A673 (cell line): ENCODE measurements at places on chromosomes 5 and 9. TPM values are rescaled to one million over a fixed set of nuclear protein-coding genes. Genes with fewer than 3 reads are reported as not detected.

TAF11L13 gene
- total RNA-seq, result not detected in 2 replicates

CARTPT gene
- not detected in 2 replicates for total RNA-seq

FOXI1 gene
- total RNA-seq, result not detected in 2 replicates

PKD2L2 gene
- not detected in 2 replicates for total RNA-seq

FREM1 gene
- 4.2 and 5.1 TPM in 2 replicates for total RNA-seq

BARHL1 gene
- total RNA-seq, result not detected in 2 replicates

OR13C5 gene
- total RNA-seq, result not detected in 2 replicates

DNA sequence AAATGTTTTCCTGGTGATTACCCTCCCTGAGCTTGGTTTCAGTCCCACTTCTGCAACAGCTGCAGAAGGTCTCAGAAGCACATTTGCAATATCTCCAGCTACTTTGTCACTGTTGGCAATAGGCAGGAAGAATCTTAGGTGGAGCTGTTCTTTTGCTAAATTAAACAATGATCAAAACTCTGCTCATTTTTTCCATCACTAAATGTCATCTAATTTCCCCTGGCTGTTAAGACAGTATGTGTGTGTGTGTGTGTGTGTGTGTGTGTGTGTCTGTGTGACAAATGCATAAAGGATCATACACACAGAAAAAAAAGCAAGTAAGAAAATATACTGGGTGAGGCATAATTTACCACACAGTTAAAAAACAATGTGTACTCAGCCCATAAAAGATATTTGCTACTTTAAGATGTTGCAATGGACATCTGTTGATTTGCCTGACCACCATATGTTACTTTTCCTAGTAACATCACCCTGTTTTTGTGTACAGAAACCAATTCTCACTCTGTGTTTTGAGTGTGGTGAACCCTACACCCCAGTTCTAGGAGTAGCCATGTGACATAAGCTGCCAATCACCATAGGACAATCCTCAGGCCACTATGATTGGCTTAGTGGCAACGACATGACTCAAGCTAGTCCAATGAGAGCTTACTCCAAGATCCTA lies 572.6 kb upstream of the CLINT1 start:
- H3K4me1 ChIP-seq, result no peaks in the 10 kb centered on the region
- H3K36me3 ChIP-seq, result no peaks in the 10 kb centered on the region
- no peaks in the 10 kb centered on the region for H3K27me3 ChIP-seq
- H3K27ac ChIP-seq, result no peak overlapping the region

DNA sequence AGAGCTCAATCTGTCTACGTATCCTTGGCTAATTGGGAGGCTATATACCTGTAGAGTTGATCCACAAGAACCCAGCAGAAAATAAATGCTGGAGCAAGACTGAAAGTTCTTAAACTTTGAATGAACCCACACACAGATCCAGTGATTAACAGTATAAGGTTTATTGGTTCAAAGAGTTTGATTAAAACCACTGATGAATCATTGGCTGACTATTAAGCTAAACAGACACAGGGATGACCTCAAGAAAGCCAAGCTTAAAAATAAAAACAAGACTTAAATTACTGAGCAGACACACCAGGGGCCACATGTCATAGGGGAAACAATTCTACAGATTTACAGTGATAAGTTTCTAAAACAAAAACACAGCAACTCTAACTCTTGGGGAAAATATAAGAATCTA lies 163.6 kb downstream of the SPATA31D1 start:
- DNase-seq, result no peak
- no peaks in the 10 kb centered on the region for H3K27me3 ChIP-seq
- no peak overlapping the region for H3K4me3 ChIP-seq
- H3K27ac ChIP-seq, result no peak overlapping the region

DNA sequence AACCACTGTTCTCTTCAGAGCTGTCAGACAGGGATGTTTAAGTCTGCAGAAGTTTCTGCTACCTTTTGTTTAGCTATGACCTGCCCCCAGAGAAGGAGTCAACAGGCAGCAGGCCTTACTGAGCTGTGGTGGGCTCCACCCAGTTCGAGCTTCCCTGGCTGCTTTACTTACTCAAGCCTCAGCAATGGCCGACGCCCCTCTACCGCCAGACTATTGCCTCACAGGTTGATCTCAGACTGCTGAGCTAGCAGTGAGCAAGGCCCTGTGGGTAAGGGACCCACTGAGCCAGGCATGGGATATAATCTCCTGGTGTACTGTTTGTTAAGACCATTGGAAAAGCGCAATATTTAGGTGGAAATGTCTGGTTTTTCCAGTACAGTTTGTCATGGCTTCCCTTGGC lies 229.6 kb downstream of the TMEM167A start:
- H3K27ac ChIP-seq, result no peak overlapping the region
- H3K36me3 ChIP-seq, result no peaks in the 10 kb centered on the region
- DNase-seq, result no peak
- H3K4me1 ChIP-seq, result no peaks in the 10 kb centered on the region

DNA sequence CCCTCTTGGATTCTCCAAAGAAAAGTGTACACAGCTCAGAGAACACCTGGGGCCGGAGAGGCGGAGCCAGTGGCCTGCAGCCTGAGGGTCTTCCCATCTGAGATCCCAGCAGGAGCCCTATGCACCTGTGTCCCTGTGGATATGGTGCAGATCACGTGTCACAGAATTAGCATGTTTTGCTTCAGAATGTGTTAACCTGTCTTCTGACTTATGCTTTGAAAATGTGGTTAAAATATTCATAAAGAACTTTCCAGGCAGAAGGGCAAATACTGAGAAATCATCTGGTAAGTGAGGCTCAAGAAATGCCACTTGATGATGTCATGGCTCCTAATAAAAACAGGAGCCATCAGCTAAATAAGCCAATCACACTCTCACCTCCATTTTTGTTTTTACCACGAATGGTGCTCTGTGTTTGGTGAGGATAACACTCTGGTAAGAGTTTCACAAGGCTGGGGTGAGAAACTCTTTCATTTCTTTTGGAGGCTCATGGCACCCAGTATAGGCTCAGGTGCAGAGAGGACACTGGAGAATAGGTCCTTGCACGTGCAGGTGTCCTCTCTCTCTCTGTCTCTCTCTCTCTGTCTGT lies 279.8 kb downstream of the FSTL4 start:
- H3K27ac ChIP-seq, result no peak overlapping the region
- H3K4me1 ChIP-seq, result no peaks in the 10 kb centered on the region
- H3K36me3 ChIP-seq, result no peaks in the 10 kb centered on the region
- H3K27me3 ChIP-seq, result no peaks in the 10 kb centered on the region
- H3K4me3 ChIP-seq, result no peak overlapping the region
- no peak for DNase-seq

- no peaks in the 10 kb centered on the region for H3K27me3 ChIP-seq
- H3K4me3 ChIP-seq, result no peak overlapping the region
- H3K36me3 ChIP-seq, result no peaks in the 10 kb centered on the region
- DNase-seq, result no peak
- no peaks in the 10 kb centered on the region for H3K4me1 ChIP-seq
- no peak overlapping the region for H3K27ac ChIP-seq
Measured at GRCh38 chr9:30060976-30061375, 2323.5 kb upstream of the ACO1 start.

DNA sequence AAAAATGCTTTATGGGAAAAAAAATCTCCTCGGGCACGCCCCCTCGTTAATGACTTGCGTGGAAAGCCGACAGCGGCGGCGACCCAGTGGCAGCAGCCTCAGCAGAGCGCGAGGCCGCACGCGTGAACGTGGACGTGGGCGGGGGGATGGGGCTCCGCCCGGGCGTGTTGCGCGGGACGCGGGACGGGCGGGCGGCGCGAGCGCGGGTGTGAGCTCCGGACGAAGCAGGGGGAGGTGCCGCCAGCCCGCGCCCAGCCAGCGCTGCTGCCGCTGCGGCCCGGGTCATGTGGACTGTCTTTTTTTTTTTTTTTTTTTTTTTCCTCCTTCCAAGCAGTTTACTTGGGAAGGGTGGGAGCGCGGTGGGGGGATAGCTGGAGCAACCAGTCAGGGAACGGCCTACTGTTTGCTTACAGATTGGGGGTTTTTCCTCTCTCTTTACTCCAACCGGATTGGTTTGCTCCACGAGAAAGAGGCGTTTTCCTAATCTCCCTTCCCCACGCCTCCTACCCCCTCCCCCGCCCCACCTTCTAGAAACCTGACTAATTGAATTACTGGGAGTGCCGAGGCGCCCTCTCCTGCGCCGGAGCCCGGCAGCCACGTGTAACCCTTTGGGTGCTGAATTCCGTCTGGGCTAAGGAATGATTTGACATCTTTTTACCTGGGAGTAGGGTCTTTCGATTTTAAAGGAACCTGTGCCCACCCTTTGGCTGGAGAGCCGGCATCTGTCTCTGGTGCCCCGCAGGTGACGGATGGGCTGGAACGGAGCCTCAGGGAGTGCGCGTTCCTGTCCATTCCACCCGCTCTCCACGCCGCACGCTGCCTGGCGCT lies 1.7 kb upstream of the EFNA5 start:
- H3K27me3 ChIP-seq, result no peaks in the 10 kb centered on the region
- H3K27ac ChIP-seq, result peak overlapping the region; percentile 78
- peak; percentile 96 for DNase-seq
- peaks cover 4% of the 10 kb centered on the region for H3K4me1 ChIP-seq
- no peaks in the 10 kb centered on the region for H3K36me3 ChIP-seq

DNA sequence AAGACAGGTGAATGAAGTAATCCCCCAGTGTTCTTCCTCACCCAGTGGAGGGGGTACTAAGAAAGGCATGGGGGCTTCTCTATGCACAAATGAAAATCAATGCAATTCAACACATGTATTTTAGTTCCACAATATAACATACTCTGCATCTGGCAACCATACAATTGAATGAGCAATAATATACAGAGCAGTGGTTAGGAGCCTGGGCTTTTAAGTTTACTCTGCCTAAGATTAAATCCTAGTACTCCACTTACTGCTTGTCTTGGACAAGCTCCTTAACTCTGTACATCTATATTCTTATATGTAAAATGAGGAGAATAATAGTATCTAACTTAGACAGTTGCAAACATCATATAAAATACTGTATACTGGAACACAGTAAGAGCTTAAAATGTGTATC lies 195.4 kb upstream of the TRIM32 start:
- no peaks in the 10 kb centered on the region for H3K36me3 ChIP-seq
- H3K27ac ChIP-seq, result no peak overlapping the region
- no peaks in the 10 kb centered on the region for H3K27me3 ChIP-seq
- DNase-seq, result no peak
- no peak overlapping the region for H3K4me3 ChIP-seq

DNA sequence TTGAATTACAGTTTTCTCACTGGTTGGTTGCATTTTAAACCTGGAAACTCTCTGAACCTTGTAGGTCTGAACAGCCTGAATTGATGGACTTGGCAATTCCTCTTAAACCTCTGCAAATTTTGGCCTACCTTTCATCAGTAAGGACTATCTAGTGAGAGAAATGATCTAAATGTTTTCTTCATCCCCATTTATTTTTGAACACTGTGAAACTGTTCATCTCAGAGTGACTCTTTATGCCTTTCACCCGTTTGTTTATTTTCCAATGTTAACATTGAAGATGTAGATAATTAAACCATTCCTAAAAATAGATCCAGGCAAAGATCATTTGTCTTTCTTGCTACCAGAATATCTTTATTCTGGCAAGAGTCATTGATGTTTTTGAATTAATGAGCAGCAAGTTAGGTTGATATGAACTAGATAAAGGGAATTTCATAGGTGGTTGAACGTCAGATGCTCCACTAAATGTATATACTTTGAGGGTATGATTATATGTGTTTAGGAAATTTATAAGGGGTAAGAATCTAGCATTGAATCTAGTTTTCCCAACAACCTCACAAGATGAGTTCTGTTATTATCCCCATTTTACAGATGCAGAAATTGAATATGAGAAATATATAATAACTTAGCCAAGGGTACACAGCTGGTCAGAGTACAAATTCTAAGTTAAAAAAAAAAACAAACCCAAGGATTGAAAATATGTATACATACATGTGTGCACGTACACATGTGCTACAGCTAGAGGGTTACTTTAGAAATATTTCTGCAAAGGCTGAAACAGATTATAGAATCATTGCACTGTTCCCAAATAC lies 3.4 kb downstream of the CPEB4 start:
- H3K27ac ChIP-seq, result no peak overlapping the region
- no peak overlapping the region for H3K4me3 ChIP-seq
- no peaks in the 10 kb centered on the region for H3K36me3 ChIP-seq
- DNase-seq, result no peak

DNA sequence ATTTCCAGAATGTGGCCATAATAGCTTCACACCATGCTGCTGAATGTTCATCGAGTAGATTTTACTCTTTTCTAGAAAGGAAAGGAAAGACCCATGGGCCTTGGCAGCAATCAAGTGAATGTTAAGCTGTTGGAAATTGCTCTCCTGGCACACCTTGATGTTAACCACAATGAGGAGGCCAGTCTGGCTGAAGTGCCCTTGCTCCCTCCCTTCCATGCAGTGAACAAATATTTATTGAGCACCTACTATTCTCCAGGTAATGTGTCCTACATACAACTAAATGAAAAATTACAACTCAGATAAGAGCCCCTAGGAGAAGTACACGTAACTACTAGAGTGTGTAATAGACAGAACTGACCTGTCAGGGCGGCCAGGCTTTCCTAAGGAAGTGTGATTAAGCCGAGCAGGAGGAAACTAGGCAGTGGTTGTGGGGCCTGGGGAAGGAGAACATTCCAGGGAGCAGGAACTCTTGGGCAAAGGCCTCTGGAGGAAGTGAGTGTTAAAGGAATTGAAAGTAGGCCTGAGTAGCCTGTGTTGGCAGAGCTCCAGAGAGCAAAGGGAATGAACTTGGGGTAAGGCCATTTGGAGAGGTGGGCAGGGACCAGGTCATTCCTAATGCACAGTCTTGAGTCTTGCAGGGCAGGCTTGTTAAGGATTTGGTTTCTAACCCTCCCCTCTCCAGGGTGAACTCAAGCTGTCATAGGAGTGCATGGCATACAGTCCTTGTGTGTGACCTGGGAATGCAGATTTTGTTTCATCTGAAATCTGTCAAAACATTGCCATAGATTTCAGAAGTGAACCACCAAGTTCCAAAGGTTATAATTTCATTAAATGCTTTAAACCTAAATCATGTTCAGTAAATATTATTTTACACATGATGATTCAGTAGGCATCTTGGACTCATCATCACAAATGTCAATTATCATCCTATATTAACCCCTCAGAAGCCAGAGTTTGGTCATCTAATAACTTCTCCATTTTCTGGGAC lies 9.0 kb upstream of the ZSWIM6 start:
- no peak overlapping the region for H3K27ac ChIP-seq
- H3K4me1 ChIP-seq, result peaks cover 27% of the 10 kb centered on the region
- no peak overlapping the region for H3K4me3 ChIP-seq
- H3K27me3 ChIP-seq, result no peaks in the 10 kb centered on the region
- DNase-seq, result no peak
- no peaks in the 10 kb centered on the region for H3K36me3 ChIP-seq

- H3K4me3 ChIP-seq, result no peak overlapping the region
- H3K27me3 ChIP-seq, result no peaks in the 10 kb centered on the region
- peaks cover 35% of the 10 kb centered on the region for H3K4me1 ChIP-seq
- peak; percentile 17 for DNase-seq
Measured at GRCh38 chr5:14147210-14147609, 4.1 kb downstream of the TRIO start.

DNA sequence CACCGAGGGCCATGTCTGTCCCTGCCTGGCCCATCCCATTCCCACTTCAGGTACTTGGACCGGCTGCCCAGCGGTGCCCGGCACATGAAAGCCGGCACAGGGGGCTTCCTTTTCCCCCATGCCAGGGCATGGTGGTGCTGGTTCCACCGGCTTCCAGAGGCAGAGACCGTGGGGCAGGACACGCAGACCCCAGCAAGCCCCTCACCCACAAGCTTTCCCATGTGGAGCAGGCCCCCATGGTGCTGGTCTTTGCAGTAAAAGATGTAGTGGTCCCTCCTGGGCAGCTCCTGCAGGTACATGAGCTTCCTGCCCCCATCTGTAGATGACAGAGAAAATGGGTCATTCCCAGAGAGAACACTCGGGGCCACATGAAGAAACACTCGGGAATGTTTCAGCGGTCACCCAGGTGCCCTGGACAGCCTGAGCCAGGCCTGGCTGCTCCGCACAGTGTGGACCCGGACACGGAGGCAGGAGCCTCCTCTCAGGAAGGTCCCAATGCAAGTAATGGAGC lies 2.0 kb downstream of the OBP2B start:
- no peak overlapping the region for H3K4me3 ChIP-seq
- H3K27me3 ChIP-seq, result peaks cover 29% of the 10 kb centered on the region
- no peaks in the 10 kb centered on the region for H3K36me3 ChIP-seq
- no peak overlapping the region for H3K27ac ChIP-seq
- no peaks in the 10 kb centered on the region for H3K4me1 ChIP-seq
